Kidney (tissue), 22 donors: ENCODE measurements at places on chromosomes 3 and 15. TPM values are rescaled to one million over a fixed set of nuclear protein-coding genes. Genes with fewer than 3 reads are reported as not detected.

The ADIPOQ gene
- total RNA-seq = not detected

The RTP4 gene
- 8.4 TPM for total RNA-seq

The ENTPD3 gene
- 1.1 TPM for total RNA-seq

The ALPK3 gene
- 20.2 TPM for total RNA-seq

The SLC22A13 gene
- 0.16 TPM for total RNA-seq

The MAPKAPK3 gene
- total RNA-seq = 75.8 TPM

The DNASE1L3 gene
- 24.9 TPM for total RNA-seq

GRCh38 chr3:149648525-149648924, 9.3 kb downstream of the WWTR1 start:
- DNase-seq = no peak

GRCh38 chr3:130737622-130738021, 9.0 kb downstream of the PIK3R4 start:
- no peak for DNase-seq

GRCh38 chr15:60572541-60573421, 93.8 kb upstream of the ICE2 start:
- no peak for DNase-seq

GRCh38 chr3:170467571-170468147, 49.0 kb downstream of the CLDN11 start:
- DNase-seq = peak; percentile 49

DNA sequence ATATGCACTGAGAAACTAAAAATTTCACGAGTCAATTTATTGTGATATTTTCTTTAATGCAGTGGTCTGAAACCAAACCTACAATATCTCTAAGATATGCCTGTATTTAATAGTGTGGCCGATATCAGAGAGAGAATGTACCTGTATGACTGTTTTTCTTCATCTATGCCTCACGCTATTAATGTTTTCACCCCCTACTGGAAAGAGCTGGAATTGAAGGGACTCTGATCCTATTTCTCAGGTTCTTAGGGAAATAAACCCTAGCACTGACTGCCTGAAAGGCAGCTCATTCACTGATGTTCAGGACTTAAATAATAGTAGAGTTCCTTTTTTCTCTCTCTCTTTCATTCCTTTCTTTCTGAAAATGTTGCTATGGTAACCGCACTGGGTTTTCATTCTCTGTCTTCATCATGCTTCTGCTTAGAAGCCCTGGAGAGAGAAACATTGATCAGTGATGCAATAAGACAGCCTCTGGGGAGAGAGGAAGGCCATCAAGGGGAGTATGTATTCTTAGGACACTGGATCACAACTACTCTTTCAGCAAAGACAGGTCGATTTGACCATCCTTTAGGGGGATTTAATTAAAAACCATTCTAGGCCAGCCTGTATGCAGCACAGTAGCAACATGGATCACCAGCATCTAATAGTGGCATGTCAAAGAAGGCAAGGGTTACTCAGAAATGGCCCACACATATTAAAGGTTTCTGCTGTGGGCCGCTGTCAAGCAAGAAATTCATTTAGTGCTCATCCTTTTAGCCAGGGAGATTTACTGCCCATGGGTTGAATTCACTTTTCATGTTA, 1135.7 kb downstream of the IGSF11 start:
- DNase-seq = no peak

DNA sequence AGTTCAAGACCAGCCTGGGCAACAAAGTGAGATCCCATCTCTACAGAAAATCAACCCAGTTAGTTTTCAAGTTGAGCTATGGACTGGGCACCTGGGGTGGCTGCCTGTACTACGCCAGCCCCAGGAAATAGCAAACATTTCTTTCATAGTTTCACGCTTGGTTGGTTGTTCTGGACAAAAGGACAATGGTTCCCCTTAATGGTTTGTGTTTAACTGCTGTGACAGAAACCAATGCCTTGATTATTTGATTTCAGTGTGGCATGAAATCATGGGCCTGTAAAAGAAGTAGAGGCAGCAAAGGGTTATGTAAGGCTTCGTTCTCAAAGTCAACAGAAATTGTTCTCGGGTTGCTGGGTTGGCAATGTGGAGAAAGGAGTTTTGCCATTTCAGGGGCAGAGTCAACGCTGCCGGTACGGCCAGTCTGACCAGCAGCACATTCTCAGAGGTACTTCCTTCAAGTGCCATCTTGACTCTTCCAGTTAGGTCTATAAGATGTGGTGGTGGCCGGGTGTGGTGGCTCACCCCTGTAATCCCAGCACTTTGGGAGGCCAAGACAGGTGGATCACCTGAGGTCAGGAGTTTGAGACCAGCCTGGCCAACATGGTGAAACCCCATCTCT, 12.7 kb downstream of the LCMT2 start:
- DNase-seq = peak; percentile 27

DNA sequence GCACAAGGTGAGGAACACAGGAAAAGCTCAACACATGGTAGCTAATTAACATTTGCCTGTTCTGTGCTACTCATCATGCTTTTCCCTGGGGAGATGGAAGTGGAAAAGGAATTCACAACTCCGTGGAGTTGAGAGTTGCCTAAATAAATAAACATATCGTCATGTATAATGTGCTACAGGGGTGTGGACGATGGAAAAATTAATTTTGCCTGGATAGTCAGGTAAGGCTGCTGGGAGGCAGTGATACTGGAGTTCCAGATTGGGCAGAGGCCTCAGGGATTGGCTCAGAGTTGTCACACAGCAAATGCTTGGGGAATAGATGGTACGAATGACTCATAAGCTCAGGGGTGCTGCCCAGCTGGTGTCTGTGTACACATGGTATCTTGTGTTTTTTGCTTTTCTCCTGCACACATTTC, 3.1 kb upstream of the ABHD6 start:
- DNase-seq = no peak

DNA sequence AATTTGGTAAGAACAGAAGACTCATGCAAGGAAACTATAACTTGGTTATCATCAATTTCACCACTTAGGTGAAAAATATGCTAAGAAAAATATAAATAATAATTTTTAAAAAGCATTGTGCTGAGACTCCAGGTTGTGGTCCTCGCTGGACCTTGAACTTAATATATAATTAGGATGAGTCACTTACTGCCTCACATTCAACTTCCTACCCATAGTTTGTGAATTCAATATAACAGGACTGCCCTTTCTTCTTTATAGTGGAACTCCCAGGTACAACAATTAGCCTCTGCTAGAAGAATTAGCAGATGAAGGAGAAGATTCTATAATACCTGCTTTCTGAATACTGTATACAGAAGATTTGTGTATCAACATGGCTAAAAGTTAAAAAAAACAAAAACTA, 149.1 kb upstream of the SPRED1 start:
- no peak for DNase-seq

- peak; percentile 79 for DNase-seq
Observed at GRCh38 chr15:81752546-81752942, 293.3 kb downstream of the MEX3B start.

DNA sequence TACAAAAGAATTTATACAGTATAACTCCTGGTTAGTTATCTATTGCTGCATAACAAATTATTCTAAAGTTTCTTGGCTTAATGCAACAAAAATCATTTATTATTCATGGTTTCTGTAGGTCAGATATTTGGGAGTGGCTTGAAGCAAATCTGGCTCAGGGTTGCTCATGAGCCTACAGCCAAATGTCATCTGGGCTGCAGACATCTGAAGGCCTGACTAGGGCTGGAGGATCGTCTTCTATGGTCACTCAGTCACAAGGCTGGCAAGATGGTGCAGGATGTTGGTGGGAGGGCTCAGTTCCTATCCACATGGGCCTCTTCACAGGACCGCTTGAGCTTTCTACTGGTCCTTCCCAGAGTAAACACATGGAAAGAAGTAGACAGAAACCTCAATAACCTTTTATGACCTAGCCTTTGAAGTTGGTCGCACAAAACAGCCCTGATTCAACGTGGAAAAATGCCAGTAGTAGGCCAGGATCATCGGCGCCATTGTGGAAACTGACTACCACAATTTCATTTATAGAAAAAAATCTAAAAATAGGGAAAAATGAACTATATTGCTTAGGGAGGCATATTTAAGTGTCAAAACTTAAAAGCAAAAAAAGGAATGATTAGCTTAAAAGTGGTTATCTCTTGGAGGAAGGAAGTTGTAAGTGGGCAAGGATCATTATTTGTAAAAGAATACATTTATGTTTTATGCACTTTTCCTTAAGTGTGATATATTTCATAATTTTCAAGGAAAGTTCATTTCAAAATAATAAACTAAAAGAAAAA, 9.9 kb upstream of the MITF start:
- no peak for DNase-seq
